ENCODE measurements at places on chromosomes 4 and X.

DNA sequence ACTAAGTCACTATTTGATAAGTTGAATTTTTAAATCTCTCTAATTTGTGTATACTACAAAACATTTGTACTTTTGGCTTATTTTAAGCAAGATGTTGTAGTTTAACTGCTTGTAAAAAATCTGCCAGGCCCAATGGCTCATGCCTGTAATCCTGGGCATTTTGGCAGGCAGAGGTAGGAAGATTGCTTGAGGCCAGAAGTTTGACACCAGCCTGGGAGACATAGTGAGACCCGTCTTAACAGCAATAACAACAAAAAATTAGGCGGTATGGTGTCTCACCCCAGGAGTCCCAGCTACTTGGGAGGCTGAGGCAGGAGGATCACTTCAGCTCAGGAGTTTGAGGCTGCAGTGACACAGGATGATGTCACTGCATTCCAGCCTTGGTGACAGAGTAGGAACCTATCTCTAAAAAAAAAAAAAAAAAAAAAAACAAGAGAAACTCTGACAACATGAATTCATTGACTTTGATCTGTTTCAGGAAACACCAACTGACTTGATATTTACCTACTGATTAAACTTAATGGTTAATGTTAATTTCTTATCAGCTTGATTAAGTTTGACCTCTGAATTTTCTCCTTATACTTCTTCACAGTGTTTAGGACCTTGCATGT, 8.9 kb downstream of the FHIP1A start:
- DNase-seq = no peak

GRCh38 chr4:56259655-56260054, 127.6 kb downstream of the AASDH start:
- DNase-seq = no peak

- no peak for DNase-seq
Observed at GRCh38 chr4:160202802-160203201, 1099.9 kb downstream of the RAPGEF2 start.

DNA sequence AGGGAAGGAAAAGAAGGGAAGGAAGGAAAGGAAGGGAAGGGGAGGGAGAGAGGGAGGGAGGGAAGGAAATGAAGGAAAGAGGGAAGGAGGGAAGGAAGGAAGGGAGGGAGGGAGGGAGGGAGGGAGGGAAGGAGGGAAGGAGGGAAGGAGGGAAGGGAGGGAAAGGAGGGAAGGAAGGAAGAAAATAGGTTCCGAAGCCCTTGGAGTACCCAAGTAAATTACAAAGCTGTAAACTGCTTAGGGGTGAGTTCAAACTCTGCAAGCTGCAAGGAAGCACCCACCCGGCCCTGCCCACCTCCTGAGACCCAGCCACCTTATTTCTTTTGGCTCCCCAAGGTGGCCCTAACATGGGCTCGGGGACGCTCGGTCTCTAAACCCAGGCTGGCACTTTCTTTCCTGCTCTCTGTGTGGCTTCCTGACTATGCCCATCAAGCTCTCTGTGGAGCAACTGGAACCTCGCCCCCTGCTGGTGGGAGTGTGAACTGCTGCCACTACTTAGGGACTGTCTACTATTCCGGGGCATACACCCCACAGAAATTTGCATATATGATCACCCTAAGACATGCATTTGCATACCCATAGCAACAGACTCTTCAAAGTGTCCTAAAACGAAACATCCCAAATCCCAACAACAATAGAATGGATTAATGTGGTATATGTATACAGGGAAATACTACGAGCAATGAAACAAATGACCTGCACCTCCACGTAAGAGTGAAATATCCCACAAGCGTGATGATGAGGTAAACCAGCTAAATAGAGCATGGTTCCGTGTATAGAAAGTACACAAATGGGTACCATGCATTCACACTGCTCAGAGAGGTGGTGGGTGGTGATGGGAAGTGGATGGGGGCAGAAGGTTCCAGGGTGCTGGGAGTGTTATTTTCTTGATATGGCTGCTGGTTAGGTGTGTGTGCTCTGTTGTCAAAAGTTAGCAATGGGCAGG, 151.7 kb upstream of the TBL1X start:
- peak; percentile 37 for DNase-seq

- no peak for DNase-seq
Observed at GRCh38 chr4:75769036-75769435, 44.7 kb downstream of the USO1 start.

DNA sequence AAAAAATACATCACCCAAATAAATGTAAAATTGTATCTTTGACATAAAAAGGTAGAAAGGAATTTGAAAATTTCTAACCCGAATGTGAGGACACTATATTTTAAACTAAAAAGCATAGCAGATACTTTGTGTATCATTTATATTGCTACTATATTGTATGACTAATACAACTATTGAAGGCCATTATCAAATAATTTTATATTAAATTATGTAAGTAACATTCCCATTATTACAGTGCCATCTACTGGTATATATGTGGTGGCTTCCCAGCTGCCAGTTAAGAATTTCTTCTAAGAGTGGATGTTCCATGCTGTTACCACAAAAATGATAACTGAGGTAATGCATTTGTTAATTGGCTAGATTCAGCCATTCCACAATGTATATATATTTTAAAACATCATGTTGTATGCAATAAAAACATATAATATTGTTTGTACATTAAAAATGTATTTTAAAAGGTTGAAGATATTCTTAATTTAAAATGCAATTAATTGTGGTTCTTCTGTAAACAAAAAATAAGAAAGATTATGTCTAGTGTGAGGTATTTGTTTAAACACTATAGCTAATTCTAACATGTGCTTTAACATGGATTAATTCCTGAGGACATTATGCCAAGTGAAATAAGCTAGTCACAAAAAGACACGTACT, 65.3 kb downstream of the EGF start:
- DNase-seq = no peak

DNA sequence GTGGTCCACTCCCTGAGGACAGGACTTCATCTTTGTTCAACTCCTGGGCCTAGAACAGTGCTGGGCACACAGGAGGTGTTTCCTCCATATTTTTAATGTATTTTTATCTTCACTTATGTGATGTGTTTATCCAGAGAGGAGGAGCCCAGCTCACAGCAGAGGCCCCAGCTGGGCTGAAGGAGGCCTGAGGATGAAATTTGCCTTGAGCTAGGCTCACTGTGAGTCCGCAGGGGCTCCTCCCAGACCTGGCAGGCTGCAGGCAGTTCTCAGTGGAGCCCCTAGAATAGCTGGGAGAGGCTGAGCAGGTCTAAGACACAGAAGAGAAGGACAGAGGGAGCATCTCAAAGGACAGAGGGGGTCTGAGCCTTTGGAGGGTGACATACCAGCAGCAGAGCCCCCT, 26.8 kb downstream of the C4orf50 start:
- no peak for DNase-seq

DNA sequence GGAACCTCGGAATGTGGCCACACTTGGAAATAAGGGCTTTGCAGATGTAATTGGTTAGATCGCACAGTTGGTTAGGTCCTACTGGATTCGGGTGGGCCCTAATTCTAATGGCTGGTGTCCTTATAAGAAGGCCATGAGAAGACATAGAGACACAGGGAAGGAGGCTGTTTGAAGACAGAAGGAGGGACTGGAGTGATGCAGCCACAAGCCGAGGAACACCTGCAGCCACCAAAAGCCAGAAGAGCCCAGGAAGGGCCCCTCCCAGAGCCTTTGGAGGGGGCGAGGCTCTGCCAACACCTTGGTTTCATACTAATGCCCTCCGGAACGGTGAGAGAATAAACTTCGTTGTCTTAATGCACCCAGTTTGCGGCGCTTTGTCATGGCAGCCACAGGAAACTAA, 47.0 kb downstream of the EVC start:
- no peak for DNase-seq

GRCh38 chr4:137422666-137423065, 109.6 kb downstream of the PCDH18 start:
- no peak for DNase-seq

- no peak for DNase-seq
Observed at GRCh38 chr4:181896614-181897013, 346.6 kb upstream of the TENM3 start.

DNA sequence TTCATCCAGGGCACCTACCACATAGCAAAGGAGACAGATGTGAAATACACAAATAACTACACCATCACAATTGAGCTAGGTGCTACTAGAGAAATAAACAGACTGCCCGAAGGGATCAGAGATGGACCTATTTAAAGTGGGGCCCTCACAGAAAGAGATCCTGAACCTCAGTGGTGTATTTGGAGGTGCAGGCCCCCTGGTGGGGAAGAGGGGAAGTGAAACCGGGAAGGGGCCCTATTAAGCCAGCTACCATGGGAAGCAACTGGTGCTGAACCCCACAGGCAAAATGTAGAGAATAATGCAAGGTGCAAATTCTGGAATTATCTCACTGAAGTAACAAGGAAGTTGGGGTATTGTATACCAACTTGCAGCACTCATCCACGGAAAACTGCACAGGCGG, 78.6 kb upstream of the FAM9A start:
- peak; percentile 39 for DNase-seq

- peak; percentile 47 for DNase-seq
Observed at GRCh38 chr4:186946682-186947294, 223.1 kb upstream of the FAT1 start.

DNA sequence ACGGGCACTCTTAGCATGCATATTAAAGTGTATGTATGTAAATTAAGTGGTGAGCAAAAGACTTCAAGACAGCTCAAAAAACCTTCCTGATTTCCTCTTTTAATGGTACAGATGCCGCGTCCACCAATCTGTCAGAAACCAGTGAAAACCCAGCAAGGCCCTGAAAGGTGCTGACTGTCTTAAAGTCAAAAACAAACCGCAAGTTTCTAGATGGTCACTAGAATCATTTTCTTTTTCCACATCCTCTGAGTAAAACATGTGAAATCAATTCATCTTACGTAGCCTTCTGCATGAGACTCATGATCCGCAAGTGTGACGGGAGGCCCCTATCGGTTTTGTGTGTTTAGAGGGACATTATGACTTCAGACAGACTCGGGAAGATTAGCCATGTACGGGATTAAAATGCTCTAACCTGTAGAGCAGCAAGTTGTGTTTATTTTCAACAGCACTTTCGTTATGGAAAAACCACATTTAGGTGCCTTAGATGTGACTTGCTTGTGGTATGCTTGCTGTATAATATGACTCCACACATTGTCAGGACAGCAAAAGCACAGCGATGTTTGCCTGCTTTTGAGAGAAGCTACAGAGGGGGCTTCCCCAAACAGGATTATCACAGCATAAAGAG, 88.2 kb upstream of the STS start:
- no peak for DNase-seq

GRCh38 chr4:64899563-64899962, 490.3 kb upstream of the TECRL start:
- DNase-seq = no peak

GRCh38 chr4:106875340-106875739, 160.8 kb downstream of the DKK2 start:
- DNase-seq = peak; percentile 2

GRCh38 chr4:169124661-169125060, 114.6 kb upstream of the CBR4 start:
- DNase-seq = no peak

- DNase-seq = peak; percentile 16
Observed at GRCh38 chr4:89752932-89753598, 83.9 kb downstream of the SNCA start.

DNA sequence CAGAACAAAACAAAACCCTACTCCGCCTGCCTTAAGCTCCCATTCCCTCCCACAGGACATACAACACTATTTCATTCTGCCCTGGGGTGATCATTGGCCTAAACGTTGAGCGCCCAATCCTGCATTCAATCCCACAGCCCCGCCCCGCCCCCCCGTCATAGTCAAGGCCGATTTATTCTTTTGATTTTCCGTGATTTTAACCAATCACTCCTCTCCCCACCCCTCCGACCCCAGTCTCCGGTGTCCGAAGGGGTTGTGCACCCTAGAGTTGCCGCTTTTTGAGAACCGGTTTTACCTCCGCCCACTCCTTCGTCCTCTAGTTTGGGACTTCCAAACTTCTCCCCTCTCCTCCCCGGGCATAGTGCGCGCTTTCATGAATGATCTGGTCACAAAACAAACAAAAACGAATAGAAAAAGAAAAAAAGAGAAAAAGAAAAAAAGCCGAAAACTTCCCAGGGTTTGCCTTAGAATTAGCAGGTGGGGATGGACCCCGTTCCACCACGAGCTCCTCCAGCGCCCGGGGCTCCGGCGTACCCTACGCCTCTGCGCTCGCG, 446 bp upstream of the UBE2A start:
- no peak for DNase-seq

- DNase-seq = no peak
Observed at GRCh38 chrX:119871245-119871598, 311 bp downstream of the RNF113A start.

- DNase-seq = no peak
Observed at GRCh38 chr4:82201303-82201702, 172.5 kb downstream of the HNRNPD start.

DNA sequence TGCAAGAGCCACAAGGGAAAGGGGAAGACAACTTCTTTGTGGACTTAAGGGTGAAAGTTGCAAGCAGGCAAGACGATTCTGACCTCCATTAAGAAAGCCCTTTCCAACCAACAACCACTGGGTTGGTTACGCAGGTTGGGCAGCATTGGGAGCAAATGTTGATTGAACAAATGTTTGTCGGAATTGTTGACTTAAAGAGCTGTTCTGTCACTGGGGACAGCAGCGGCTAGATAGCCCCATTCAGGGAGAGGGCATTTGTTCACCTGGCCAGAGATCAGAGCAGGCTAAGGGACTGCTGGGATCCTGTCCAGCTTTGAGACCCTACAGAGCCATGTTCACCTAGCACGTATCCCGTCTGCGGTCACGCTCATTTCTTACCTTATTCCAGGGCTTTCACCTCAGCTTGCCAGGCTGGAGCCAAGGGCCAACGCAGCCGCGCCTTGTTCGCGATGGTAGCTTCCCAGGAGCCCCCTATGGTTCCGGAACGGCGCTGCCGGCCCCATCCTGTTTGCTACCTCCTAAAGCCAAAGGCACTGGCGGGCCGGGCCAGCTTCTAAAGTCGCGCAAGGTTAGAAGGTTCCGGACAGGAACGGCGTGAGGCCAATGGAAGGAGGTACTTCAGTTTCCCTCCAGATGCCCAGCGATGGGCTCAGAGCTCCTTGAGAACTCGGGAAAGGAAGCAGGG, 24.6 kb downstream of the F9 start:
- DNase-seq = no peak

GRCh38 chr4:742742-743311, 37.2 kb downstream of the PCGF3 start:
- peak; percentile 74 for DNase-seq

DNA sequence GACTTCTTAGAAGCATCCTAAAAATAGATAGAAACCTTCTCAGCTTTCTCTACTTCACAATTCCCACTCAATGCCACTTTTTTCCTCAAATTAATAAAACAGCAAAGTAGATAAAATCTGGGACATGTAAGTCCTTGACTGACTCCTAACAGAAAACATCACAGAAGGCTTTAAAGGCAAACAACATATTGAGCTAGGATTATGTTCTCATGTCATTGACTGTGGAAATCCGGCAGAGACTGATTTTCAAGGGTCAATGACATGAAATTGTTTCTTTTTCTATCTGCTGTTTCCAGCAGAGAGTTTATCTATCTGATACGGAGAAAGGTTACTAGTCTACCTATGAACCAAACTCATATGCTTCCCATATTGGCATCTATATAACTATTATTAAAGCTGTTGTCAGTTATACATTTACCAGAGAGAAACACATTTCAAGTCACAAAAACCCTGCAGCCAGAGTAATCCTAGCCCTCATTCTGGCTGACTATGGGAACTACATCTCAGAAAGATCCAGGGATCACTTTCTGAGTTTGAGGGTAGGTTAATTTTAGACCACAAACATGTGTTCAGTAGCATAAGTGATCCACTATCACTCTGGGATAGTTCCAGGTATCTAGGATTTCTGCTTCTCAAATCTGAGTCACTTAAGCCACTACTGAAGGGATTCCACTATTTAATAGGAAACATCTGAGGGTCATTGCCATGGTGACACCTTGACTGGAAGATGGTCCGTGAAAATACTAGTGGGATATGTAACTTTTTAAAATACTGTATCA, 147.6 kb downstream of the PPP3CA start:
- no peak for DNase-seq

All from nephron progenitor cell (in vitro differentiated cells).